ENCODE measurements at places on chromosomes 12 and 14. TPM values are rescaled to one million over a fixed set of nuclear protein-coding genes. Genes with fewer than 3 reads are reported as not detected.

MYF5 gene
- total RNA-seq = not detected

DNA sequence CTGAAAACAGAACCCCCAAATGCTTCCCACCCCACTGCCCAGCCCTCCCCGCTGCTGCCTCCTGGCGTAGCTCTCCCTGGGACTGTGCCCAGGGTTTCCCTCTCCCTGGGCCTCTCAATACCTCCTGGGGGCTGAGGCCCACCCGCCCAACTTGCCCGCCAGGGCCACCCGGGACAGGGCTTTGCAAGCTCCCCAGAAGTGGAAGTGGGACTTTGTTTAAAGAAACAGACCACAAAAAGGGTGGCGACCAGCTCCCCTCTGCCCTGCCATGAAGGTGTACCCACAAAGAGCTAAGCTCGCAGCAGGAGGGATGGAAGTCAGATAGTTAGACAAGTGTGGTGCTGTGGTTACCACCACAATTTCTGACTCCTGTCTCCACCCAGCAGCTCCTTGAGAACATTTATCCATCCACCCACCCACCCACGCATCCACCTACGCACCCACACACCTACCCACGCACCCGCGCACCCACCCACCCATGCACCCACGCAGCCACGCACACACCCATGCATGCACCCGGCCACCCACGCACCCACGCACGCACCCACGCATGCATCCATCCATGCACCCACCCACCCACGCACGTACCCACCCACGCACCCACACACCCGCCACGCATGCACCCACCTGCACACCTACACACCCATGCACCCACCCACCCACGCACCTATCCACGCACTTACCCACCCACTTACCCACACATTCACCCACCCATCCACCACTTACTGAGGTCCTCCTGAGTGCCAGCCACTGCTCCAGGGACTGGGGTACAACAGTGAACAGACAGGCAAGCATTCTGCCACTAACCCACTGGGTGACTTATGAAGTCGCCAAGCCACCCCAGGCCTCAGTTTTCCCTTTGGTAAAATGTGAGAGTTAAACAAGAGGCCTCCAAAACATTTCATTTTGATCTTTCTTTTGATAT, 127.3 kb downstream of the SCARB1 start:
- H3K27me3 ChIP-seq = no peaks in the 10 kb centered on the region
- H3K4me1 ChIP-seq = peaks cover 24% of the 10 kb centered on the region
- H3K27ac ChIP-seq = no peak overlapping the region
- DNase-seq = no peak
- H3K36me3 ChIP-seq = no peaks in the 10 kb centered on the region
- H3K4me3 ChIP-seq = peak overlapping the region; percentile 29

- no peak overlapping the region for H3K4me3 ChIP-seq
- H3K27ac ChIP-seq = no peak overlapping the region
- H3K36me3 ChIP-seq = no peaks in the 10 kb centered on the region
Observed at GRCh38 chr12:75818863-75819262, 212.7 kb downstream of the PHLDA1 start.

GRCh38 chr14:101103321-101103901, 199.9 kb upstream of the RTL1 start:
- no peaks in the 10 kb centered on the region for H3K4me1 ChIP-seq
- no peaks in the 10 kb centered on the region for H3K27me3 ChIP-seq
- no peak overlapping the region for H3K4me3 ChIP-seq
- H3K36me3 ChIP-seq = no peaks in the 10 kb centered on the region
- H3K27ac ChIP-seq = no peak overlapping the region

DNA sequence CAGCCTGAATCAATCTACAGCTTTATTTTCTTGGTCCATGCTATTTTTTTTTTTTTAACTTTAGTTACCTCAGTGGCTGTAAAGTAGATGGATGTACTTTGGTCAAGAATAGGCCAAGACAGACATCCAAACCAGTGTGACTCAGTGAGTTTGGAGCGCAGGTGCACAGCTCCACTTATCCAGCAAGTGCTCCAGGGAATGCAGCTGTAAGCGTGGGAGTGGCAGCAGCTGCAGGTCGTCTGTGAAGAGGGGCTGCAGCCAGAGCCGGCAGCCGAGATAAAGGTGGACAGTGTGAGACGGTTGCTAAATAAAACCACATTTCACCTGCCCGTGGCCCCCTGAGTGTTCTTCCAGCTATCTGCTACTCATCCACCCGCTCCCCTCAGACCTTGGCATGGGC, 1018.7 kb downstream of the AACS start:
- no peaks in the 10 kb centered on the region for H3K36me3 ChIP-seq
- H3K27ac ChIP-seq = no peak overlapping the region
- no peak overlapping the region for H3K4me3 ChIP-seq
- no peaks in the 10 kb centered on the region for H3K4me1 ChIP-seq
- no peaks in the 10 kb centered on the region for H3K27me3 ChIP-seq

GRCh38 chr12:29795715-29796114, 12.0 kb upstream of the TMTC1 start:
- H3K36me3 ChIP-seq = no peaks in the 10 kb centered on the region
- no peaks in the 10 kb centered on the region for H3K27me3 ChIP-seq
- no peak overlapping the region for H3K27ac ChIP-seq
- no peak for DNase-seq
- peaks cover 7% of the 10 kb centered on the region for H3K4me1 ChIP-seq
- H3K4me3 ChIP-seq = no peak overlapping the region

DNA sequence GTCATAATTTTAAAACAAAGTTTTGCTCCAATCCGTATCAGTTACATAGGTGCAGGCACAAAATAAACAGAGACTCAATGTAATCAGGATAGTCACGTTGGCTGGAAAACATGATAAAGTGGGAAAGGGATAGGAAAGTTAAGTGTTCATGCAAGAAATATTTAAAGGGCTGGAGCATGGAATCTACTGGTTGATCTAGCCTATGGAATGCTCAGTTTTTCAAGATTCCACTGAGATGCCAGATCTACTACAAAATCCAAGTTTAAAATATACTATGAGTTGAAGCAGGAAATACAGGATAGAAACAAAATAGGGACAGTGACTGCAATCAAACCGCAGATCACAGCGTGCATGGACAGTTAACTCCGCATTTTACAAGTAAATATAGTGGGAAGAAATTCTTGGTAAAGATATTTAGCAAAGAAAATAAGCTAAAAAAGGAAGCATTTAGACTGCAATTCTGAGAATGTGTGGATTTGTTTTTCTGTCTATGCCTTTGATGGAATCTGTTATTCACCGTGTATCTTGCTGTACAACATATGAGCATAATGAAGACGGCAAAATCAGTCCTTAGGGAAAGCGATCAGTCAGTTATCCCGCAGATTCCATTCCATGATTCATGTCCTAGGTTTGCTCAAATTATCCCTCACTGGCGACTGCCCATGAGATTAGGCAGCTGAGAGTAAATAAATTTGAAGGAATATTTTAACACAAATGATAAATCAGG, 1044.3 kb downstream of the FLRT2 start:
- H3K4me1 ChIP-seq = no peaks in the 10 kb centered on the region
- no peak overlapping the region for H3K4me3 ChIP-seq
- no peaks in the 10 kb centered on the region for H3K36me3 ChIP-seq
- no peak overlapping the region for H3K27ac ChIP-seq
- no peak for DNase-seq

CCND2 gene
- total RNA-seq = 153 TPM

PRB2 gene
- not detected for total RNA-seq

DNA sequence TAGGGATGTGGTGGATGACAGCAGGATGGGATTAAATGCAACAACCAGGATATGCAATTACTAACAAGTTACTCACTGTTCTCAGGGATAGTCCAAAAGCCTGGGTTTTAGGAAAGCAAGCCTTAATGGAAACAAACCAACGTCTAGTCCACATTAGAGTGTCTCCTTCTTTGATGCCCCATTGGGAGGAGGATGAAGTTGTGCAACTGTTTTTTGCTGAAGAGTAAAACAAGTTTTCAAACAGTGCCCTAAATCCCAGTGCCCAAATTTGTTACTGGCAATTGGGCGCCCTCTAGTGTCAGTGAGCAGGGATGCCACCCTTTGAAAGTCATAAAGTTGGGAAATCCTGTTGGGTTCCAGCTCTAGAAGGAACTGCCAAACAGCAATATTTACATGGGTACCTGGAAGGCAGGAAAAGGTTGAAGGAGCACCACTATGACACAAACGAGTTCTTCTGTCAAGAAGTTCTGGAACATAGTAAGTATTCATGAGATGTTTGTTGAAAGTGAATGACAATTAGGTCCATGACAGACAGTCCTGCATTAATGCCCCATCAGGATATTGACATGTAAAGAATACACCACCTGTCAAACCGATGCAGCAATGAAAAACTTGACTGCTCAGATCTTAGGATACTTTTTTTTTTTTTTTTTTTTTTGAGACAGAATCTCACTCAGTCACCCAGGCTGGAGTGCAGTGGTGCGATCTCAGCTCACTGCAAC, 11.1 kb upstream of the DPF3 start:
- H3K4me3 ChIP-seq = no peak overlapping the region
- H3K4me1 ChIP-seq = peaks cover 19% of the 10 kb centered on the region
- DNase-seq = no peak
- no peaks in the 10 kb centered on the region for H3K36me3 ChIP-seq
- no peaks in the 10 kb centered on the region for H3K27me3 ChIP-seq

- no peak overlapping the region for H3K4me3 ChIP-seq
- H3K27ac ChIP-seq = no peak overlapping the region
- no peaks in the 10 kb centered on the region for H3K36me3 ChIP-seq
- H3K4me1 ChIP-seq = peaks cover 7% of the 10 kb centered on the region
- H3K27me3 ChIP-seq = no peaks in the 10 kb centered on the region
Observed at GRCh38 chr14:51865953-51866747, 5.7 kb downstream of the GNG2 start.

- DNase-seq = no peak
- peak overlapping the region; percentile 95 for H3K4me3 ChIP-seq
- no peaks in the 10 kb centered on the region for H3K27me3 ChIP-seq
- H3K27ac ChIP-seq = peak overlapping the region; percentile 98
Observed at GRCh38 chr14:102085488-102085887, 1.4 kb downstream of the HSP90AA1 start.

SERPINA3 gene
- total RNA-seq = 252 TPM

TMEM179 gene
- total RNA-seq = not detected

RNU6-8 gene
- not detected for total RNA-seq

KRT86 gene
- total RNA-seq = not detected

- H3K27me3 ChIP-seq = no peaks in the 10 kb centered on the region
- no peaks in the 10 kb centered on the region for H3K36me3 ChIP-seq
- DNase-seq = no peak
Observed at GRCh38 chr14:53999061-53999488, 42.5 kb upstream of the BMP4 start.

DNA sequence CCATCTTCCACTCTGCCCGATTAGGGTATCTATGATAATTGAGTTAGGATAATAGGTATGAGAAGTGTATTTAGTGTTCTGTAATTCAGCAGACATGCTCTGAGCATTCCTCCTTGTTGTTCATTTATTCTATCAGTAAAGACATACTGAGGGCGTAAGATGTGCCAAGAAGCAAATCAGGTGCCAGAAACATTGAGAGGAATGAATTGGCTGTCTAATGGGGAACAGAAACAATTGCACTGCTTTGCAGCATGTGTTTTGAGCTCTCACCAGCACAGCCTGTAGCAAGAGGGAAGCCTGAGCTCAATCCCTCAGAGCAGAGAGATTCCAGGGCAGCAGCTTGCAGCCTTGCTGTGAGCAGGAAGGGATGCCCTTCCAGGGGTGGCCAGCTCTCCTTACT, 589.3 kb downstream of the BCL11B start:
- no peak for DNase-seq
- no peaks in the 10 kb centered on the region for H3K4me1 ChIP-seq
- no peaks in the 10 kb centered on the region for H3K36me3 ChIP-seq
- H3K27ac ChIP-seq = no peak overlapping the region

GRCh38 chr12:27385766-27386564, 53.3 kb downstream of the BMAL2 start:
- no peaks in the 10 kb centered on the region for H3K27me3 ChIP-seq
- no peaks in the 10 kb centered on the region for H3K4me1 ChIP-seq
- H3K36me3 ChIP-seq = no peaks in the 10 kb centered on the region
- no peak overlapping the region for H3K4me3 ChIP-seq
- no peak for DNase-seq
- no peak overlapping the region for H3K27ac ChIP-seq

- no peak overlapping the region for H3K4me3 ChIP-seq
- H3K27ac ChIP-seq = no peak overlapping the region
- no peaks in the 10 kb centered on the region for H3K36me3 ChIP-seq
- no peaks in the 10 kb centered on the region for H3K27me3 ChIP-seq
Observed at GRCh38 chr14:55706893-55707292, 126.9 kb downstream of the KTN1 start.

DNA sequence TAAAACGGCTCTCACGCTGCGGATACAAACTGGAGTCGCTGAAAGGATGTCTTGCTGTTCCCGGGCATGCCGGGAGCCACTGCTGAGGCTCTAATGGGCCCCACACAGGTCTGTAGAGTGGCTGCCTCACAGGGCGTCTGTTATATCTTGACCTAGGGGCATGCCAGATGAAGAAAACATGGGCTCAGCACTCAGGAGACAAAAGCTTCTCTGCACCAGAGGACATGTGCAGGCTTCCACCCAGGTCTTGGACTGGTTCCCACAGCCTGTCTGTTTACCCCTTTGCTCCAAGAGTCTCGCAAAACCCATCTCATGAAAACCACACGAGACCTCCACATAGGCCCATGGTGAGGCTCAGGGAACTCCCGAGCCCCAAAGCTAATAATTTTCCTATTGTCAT, 134.2 kb downstream of the RPS29 start:
- no peaks in the 10 kb centered on the region for H3K36me3 ChIP-seq
- no peak overlapping the region for H3K27ac ChIP-seq
- DNase-seq = no peak
- H3K27me3 ChIP-seq = no peaks in the 10 kb centered on the region

POTEG gene
- total RNA-seq = not detected

DNA sequence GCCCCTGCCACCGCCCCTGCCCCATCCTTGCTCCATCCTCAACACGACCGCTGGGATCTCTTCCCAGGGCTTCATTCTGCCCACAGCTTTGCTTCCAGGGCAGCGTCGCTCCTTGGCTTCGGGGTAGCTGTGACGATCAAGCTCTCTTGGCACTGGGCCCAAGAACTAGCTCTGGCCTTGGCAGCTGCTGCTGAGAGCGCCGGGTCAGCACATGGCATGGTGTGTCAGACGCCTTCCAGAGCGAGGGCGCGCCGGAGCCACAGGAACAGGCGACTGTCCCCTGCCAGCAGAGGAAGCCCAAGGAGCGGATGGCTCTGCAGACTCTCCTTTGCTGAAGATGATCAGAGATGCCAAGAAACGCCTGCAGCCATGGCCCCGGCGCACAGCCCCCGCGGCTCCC, 15.9 kb downstream of the RAB35 start:
- peaks cover 55% of the 10 kb centered on the region for H3K36me3 ChIP-seq
- H3K27me3 ChIP-seq = no peaks in the 10 kb centered on the region
- DNase-seq = peak; percentile 64
- no peak overlapping the region for H3K27ac ChIP-seq

GRCh38 chr14:106845286-106846087, 1319.1 kb downstream of the TMEM121 start:
- H3K36me3 ChIP-seq = no peaks in the 10 kb centered on the region
- no peak overlapping the region for H3K27ac ChIP-seq
- DNase-seq = no peak
- H3K27me3 ChIP-seq = no peaks in the 10 kb centered on the region
- H3K4me1 ChIP-seq = no peaks in the 10 kb centered on the region

All from thoracic aorta (tissue), 2 donors.